EL (cell line): ENCODE measurements at places on chromosomes 11 and 22.

DNA sequence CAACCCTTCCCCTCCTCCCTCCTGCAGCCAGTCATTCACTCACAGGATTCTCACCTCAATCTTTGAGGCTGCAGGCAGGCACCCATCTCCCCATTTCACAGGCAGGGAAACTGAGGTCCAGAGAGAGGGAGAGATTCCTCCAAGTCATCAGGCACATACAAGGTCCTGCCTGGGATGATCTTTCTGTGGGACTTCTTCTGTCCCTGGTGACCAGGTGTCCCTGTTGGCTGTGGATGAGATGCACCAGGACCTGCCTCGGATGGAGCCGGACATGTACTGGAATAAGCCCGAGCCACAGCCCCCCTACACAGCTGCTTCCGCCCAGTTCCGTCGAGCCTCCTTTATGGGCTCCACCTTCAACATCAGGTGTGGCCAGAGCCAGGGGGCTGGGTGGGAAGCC, 7.8 kb downstream of the FTH1 start:
- no peak for DNase-seq

DNA sequence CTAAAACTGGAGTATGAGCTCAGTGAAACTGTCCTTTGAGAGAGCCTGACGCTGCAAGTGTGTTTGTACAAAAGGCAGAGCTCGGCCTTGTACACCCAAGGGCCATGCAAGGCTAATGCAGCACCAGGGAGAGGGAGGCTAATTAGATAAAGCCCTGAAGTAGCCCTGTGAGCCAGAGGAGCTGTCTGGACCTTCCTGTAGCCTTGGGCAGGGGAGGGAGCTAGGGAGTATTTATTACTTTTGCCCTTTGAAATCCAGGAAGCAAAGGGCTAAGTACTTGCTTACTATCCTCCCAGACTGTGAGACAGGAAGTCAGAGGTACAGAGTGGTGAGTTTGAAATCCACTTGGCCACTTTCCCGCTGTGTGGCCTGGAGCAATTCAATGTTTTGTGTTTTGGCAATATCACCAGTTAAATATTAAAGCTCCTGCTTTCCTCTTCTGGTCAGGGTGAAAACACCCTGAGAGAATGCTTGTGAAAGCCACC, 10.2 kb upstream of the LDHA start:
- DNase-seq: peak; percentile 92

GRCh38 chr11:124470561-124471227, 25.2 kb upstream of the OR8B8 start:
- no peak for DNase-seq

DNA sequence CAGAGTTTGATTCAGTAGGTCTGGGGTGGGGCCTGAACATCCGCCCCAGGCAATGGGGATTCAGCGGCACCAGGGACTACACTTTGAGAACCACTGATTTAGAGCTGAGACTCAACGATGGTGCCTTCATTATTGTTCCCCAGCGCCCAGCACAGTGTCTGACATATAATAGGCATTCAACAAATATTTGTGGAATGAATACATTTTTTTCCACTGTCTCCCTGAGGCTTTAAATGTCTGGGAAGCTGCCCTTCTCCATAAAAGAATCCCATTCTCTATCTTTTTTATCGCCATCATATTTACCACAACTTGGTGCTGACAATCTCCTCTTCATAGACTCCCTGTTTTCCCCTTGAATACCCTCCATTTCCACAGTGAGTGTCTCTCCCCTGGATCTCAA, 23.6 kb upstream of the LMO2 start:
- DNase-seq: peak; percentile 32

- no peak for DNase-seq
These were observed 169.7 kb downstream of the SOX6 start for GRCh38 chr11:16186680-16187079.

GRCh38 chr11:102666331-102666957, 39.1 kb downstream of the MMP27 start:
- peak; percentile 62 for DNase-seq

DNA sequence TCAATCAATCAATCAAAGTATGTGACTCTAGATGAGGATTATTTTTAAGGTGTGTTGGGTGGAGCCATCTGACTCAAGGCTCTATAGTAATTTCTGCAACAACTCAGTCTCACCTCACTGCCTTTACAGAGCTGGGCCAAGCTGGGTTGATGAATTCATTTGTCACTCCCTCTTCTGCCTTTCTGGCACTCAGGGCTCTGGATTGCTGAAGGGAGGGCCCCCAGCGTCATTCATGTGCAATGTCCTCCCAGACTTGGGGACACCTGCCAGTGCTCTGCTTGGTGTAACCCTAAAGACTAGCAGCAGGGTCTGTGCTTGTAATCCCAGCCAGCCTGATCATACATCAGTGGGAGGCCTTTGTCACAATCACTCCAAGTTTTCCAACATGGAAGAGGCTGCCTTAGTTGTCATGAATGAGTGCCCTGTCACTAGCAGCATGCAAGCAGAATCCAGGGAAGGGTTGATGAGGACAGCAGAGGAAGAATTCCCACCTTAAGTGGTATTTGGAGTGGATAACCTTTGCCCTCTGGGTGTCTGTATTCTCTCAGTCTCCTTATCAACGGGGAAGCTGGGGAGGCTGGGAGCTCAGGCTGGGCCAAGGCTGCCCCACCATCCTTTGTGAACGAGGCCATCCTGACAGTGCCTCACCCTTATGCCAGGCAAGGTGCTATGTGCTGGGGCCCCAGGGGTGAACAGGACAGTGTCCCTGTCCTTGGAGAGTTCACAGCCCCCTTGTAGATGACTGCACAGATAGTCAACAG, 2.0 kb upstream of the TP53I11 start:
- DNase-seq: no peak

DNA sequence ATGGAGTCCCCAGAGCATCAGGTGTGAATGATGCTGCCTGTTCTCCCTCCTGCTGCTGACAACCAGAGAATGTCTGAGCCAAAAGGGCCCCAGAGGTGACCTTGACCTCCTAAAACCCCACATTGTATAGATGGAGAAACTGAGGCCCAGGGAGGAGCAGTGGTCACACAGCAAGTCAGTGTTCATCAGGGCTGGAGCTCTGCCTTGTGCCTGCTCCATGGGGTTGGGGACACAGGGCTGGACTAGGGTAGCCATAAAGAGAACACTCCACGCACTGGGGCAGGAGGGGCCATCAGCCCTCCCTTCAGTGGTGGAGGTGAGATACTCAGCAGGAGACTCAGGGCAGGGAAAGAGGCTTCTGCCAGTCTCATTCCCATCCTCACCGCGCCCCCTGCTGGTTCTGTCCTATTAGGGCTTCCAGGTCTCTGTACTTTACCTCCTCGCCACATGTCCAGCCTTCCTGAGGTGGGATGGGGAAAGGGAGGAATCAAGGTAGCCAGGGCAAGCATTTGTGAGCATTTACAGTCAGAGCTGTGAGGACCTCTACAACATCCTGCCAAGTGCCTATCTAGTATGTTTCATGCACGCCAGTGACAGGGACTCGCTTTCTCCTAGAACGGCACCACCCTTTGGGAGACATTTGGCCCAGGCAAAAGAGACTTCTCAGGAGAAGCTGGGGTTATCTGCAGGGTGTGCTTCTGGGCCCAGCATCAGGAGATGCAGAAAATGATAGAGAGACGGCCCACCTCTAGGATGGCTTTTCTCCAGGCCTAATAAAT, 43.2 kb downstream of the NEU3 start:
- peak; percentile 75 for DNase-seq

DNA sequence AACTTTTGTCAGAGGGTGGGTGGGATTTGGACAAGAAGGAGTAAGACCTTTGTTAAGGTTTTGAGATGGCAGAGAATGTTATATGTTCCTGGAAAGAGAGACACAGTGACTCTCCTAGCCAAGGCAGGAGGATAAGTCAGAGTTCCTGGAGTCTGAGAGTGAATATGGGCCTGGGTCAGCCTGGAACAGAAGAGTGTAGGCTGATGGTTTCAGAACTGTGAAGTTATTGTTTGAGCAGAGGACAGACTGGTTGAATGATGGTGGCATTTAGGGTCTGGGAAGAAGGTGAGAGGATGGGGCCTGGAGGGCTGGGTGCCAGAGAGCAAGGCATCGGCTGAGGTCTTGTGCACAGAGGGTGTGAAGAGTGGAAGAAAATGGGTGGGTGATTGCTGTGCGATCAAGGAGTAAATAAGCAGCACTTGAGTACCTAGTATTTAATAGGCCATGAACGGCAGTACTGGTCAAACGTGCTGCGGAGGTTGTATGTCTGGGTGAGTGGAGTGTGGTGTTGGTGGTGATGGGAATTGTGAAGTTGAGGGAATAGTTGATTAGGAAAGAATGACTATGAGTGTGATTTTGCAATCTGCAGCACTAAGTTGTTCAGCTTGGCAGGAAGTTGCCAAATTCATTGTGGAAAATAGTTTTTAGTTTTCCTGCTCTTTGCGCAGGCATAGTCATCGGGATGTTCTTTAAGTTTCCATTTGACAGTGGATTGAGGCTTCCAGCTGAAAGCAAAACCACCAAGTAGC, 1.8 kb downstream of the PANX1 start:
- peak; percentile 83 for DNase-seq

- no peak for DNase-seq
These were observed 41.9 kb upstream of the MN1 start for GRCh38 chr22:27843441-27843840.

- peak; percentile 35 for DNase-seq
These were observed 44.8 kb downstream of the SPECC1L start for GRCh38 chr22:24315367-24315966.

DNA sequence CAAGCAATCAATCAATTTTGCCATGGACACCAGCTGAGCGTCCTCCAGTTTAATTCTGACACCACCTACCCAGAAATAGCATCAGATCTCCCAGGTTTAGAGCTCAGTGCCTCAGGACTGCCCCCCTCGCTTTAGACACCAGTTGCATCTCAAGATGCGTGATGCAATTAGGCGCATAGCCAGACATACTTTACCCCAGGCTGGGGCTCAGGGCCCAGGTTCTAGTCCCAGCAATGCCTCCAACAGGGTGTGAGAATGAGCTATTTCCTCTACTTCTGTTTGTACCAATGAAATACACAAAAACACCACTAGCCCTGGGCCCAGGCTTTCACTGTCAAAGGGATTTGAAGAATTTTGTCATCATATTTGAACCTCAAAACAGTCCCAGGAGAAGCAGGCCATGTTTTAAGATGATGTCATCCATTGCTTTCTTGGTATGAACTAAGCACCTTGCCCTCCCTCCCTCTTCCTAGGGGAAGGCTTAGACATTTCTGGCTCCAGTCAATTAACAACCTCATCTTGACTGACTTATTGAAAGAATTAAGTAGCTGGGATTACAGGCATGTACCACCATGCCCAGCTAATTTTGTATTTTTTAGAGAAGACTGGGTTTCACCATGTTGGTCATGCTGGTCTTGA, 61.5 kb upstream of the INCENP start:
- no peak for DNase-seq

DNA sequence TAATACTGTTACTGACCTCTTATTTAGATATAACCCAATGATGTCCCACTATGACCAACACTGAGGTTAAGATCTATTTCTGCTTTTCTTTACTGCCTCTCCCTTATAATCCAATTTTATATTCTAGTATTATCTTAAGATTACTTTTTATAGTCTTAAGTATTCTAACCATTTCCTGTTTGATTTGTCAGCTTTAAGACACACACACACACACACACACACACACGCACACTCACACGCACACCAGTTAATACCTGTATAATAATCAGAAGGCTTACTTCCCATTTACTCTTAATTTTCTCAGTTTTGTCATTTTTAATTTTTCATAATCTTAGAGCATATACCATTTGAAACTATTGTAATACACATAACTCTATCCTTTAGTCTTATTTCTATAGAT, 226.0 kb upstream of the C11orf87 start:
- DNase-seq: no peak

- no peak for DNase-seq
These were observed 860.1 kb downstream of the TBC1D22A start for GRCh38 chr22:47622541-47622940.

DNA sequence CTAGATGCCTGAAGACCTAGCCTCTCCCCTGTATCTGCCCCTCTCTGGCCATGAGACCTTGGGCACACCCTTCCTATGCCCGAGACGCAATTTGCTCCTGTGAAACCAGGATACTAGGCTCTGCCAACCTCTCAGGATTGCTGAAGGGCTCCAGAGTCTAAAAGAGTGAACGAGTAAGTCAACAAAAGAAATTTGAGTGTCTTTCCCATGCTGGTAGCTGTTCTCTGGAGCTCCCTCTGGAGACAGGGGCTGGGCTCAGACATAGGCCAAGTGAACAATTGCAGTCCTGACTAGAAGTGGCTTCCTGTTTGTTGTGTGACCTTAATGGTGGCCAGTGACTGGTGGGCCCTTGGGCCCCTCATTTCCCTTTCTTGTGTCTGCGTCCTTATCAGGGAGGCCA, 189.0 kb upstream of the NARS2 start:
- DNase-seq: no peak

GRCh38 chr22:37659897-37660708, 1.6 kb downstream of the PDXP start:
- no peak for DNase-seq

GRCh38 chr22:27919942-27920755, 1.1 kb upstream of the PITPNB start:
- DNase-seq: peak; percentile 82

DNA sequence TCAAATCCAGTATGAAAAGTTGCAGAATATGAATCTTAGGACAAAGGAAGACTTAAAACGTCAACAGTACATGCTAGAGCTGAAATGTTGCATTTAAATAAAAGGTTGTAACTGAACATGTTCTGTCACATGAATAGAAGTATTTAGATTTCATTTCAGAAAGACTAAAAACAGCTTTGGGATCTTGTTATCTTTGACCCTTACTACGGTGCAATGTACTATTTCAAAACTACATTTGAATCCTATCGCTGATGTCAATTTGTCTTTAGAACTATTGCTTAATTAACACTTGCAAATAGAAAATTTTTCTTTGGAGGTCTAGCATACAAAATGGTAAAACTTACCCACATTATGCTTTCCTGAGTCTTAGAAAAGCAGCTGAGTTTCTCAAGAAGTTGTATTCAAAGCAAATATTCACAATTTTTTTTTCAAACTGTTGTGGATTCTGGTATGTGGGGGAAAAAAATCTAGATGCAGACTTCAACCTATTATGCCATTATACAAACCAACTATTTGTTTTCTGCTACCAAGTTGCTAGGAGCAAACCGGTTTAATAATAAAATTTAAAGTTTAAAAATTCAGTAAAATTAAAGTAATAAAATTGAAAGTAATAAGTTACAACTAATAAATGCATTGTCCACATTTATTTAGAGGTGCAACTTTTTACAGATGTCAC, 25.4 kb downstream of the CSTF3 start:
- no peak for DNase-seq
